ENCODE measurements at places on chromosomes 16 and 17.

- no peak for DNase-seq
Measured at GRCh38 chr16:6356911-6357310, 975.7 kb upstream of the RBFOX1 start.

- DNase-seq = no peak
Measured at GRCh38 chr17:60398227-60398959, 6.5 kb upstream of the USP32 start.

DNA sequence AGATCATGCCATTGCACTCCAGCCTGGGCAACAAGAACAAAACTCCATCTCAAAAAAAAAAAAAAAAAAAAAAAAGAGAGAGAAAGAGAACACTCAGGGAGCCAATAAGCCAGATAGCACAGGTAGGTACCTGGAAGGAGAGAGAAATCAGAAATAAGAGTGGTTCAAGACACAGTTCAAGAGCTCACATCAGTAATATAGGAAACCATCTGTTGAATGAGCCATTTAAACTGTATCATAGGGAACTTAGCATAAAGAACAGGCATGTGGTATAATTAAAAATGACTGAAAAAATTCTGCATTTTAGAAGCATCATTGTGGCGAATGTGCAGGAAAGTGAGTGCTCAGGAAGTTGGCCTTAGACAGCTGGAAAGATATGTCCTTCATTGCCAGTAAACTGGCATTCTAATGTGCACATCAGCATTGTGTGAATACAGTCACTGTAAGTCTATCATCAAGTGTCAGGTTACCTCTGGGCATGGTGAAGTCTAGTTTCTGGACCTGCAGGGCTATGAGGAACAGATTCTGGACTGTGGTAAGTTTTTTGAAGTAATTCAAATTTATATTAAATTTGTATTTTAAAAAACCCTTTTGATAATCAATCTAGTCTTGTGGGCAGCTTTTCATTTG, 20.4 kb downstream of the KRT12 start:
- DNase-seq = no peak

DNA sequence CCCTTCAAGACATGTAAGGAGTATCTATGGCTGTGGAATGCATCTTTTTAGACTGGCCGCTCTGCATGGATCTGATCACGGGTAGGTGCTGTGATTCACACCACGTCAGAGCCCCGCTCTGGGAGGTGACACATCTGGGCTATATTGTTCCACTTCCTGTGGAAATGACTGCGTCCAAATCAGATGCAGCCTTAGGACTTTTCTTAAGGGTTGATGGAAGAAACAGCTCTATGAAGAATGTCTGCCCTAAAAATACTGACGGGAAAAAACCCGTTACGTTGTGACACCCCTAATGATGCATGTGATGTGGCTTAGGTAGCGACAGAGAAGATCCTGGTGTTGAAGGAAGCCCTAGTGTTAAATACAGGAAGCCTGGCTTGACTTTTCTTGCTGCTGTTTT, 12.2 kb downstream of the BANP start:
- no peak for DNase-seq

GRCh38 chr17:44916781-44917241, 1.5 kb upstream of the GFAP start:
- no peak for DNase-seq

- DNase-seq = no peak
Measured at GRCh38 chr17:62179525-62180161, 114.6 kb upstream of the MED13 start.

DNA sequence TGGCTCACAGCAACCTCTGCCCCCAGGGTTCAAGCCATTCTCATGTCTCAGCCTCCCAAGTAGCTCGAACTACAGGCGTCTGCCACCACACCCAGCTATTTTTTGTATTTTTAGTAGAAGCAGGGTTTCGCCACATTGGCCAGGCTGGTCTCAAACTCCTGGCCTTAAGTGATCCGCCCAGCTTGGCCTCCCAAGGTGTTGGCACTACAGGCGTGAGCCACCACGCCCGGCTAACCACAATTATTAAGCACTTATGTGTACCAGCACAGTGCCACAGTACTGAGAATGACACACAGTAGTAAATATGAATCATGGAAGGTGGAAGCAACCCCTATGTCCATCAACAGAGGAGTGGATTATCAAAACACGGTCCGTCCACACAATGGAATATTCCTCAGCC, 49.8 kb downstream of the COTL1 start:
- no peak for DNase-seq

GRCh38 chr16:66357523-66357928, 9.0 kb upstream of the CDH5 start:
- no peak for DNase-seq

DNA sequence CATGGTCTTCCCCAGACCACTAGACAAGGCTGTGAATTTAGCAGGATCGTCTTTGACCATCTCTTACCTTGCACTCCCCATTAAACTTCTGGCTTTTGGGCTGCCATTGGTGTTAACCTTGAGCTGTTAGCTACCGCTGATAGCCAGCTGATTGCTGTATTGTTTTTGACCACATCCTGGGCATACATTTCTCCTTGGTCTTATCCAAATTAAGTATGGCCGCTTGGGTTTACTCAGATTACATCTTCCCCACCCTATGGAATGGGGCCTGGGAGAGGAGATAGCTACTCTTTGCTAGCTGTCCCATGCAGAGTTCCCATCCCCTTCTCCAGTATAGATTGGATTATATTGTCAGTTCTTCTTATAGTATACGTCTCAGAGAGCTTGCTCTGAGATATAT, 270.4 kb upstream of the ELAC2 start:
- no peak for DNase-seq

DNA sequence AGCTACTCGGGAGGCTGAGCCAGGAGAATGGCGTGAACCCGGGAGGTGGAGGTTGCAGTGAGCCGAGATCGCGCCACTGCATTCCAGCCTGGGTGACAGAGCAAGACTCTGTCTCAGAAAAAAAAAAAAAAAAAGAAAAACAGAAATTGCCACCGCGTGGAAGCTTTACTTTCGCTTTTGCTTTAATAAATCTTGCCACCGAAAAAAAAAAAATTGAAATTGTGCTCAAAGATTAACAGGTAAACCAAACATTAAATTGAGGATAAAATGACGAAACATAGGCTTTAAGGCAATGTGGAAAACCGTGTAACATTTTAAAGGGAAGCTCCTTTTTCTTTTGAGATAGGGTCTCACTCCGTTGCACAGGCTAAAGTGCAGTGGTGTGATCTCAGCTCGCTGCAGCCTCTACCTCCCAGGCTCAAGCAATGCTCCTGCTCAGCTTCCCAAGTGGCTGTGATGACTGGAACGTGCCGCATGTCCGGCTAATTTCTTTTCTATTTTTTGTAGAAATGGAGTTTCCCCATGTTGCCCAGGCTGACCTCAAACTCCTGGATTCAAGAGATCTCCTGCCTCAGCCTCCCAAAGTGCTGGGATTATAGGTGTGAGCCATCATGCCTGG, 40.1 kb downstream of the ZNF276 start:
- DNase-seq = no peak

DNA sequence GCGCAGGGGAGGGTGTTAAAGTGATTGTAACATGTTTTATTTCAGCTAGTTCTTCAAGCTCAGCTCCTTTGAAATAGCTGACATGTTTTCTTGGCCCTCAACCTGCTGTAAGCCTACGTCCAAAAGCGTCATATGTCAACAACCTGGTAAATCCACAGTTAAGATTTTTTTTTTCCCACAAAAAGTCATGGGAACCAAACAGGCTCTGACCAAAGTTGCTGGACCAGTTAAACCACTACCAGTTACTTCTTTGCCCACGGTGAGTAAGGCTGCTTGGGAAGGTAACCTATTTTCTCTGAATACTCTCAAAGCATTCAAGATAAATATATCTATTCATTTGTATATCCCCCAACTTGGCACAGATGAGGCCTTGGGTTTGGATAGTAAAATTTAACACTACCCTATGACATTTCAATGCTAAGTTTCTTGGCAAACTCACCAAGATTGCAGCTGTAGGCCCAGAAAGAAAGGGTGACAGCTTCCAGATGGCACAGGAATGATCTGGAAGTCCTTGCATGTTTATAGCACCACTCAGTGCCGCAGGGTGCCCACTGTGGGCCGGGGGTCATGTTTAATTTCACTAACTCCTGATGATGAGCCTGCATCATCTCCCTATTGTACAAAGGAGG, 166.2 kb downstream of the XYLT1 start:
- no peak for DNase-seq

DNA sequence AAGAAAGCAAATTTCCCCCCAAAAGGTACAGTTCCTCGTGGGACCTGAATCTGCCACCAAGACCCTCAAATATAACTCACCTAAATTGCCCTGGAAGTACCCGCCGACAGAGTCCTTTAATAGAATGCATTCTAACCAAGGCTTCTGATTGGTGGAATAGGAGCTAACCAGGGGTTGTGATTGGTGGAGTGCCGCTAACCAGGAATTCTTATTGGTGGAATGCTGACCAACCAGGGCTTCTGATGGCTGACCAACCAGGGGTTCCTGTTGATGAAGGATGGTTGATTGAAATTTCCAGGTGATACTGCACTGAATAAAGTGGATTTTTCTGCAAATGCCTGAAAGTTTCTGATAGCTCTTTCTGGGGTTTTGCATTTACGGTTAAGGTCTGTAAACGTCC, 6.5 kb downstream of the TFAP4 start:
- no peak for DNase-seq

GRCh38 chr17:44354582-44355561, 8.8 kb downstream of the FAM171A2 start:
- DNase-seq = no peak

DNA sequence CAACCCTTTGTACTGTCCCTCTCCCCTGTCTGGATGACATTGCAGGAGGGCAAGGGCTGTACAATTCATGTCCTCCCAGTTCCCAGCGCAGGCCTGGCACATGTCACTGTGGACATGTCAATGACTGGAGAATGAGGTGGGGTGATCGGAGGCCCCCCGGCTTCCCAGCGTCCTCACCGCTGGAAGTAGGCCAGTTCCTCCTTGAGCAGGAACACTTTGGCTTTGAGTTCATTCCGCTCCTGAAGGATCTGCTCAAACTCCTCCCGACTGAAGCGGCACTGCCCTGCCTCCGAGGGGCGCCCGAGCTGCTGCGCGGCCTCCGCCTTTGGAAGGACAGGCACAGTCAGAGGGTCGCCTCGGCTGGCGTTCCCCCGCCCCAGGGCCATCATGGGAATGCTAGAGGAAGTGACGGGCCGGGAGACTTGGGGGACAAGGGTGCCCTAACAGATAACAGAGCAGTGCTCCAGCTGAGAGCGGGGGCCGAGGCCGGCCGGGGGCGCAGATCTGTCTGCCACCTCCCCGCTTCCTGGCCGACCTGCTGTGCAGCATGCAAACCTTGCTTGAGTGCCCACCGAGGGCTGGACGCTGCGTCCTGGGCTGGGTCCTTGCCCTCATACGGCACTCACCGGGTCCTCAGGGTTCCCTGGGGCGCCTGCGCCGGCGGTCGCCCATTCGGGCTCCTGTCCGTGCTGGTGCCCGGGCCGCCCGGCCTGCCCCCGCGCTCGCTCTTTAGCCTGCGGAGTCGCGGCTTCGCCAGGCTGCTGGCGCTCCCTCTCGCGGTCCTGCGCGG, 1.3 kb downstream of the RILP start:
- DNase-seq = no peak

- no peak for DNase-seq
Measured at GRCh38 chr16:89391-90302, 11.6 kb downstream of the MPG start.

DNA sequence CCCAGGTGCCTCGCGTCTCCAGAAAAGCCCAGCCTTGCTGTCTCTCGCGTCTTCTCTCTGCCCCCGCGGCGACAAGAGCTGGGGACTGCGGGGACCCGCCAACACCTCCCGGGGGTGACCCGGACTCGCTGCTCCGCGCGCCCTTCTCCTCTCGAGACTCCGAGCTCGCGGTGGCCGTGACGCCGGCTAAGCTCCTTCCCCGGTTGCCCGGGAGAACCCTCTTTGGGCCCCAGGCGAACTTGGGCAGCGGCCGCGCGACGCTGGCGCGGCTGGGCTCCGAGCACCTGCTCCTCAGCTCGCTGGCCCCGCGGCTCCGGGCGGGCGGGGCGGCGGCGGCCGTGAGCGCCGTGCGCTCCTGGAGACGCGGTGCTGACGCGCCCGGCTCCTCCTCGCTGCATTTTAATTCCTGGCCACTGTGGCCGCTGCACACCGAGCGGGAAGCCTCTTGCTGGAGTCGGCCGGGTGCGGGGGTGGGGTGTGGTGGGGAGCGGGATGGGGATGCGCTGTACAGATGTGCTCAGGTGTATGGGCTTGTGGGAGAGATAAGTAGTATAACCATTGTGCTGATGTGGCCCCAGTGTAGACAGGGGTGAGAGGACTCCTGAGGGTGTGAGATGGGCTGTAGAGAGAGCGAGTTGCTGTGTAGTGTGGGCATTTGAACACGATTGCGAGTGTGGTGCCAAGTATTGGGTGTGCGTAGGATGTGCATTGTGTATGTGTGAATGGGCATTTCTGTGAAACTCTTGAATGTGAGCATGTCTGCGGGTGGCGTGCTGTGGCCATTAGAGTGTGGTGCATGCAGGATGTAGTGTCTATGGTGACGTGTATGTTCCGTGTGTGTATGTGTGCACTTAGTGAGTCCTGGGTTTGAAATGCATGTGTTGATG, at the start of gene ASIC2:
ASIC2 (minus strand) TSS at position 315 of the 887 bp plus-strand sequence.
- DNase-seq = no peak

DNA sequence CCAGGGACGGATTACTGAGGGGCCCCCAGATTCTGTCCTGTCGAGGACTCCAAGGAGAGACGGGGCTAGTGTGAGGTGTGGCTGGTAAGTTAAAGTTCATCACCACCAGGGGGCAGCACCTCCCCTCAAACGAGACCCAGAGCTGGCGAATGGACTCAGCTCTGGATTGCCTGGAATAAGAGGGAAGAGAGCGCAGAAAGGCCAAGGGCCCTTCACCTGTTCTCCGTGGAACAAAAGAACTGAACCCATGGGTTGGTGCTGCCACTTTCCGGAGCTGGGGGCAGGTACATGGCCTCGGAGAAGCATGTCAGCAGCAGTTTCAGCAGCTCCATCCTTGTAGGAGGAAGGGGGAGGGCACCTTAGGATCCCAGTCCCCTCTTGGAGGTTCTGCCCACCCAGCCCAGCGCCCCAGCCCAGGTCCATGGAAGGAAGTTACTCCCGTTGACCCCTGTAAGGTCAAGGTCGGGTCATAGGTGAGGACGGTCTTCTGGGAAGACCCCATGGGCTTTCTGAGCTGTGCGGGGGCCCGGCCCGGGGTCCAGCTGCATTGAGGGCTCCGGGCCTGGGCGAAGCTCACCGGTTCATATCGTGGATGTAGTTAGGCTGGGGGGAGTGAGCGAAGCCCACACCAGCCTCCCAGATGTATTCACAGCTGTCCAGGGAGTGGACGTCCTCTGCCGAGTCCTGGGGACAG, 10.8 kb downstream of the HID1 start:
- DNase-seq = peak; percentile 75

DNA sequence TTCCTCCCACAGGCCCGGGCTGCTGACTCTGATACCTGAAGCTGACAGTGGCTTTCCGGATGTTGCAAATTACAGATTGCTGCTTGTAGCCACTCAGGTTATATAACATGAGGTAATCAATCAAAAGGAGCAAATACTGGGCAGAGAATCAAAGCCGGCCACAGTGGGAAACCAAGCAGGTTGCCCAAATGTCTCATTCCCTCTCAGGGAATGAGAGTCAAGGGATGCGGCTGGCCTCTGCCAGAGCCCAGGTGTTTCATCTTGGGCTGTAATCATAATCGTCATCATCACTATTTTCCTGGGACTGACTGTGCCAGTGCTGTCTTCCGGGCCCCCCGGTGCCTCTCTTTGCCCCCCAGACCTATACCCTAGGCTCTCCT, 292.4 kb upstream of the FOXF1 start:
- no peak for DNase-seq

Measured in NCI-H1048 (cell line).